ENCODE measurements at places on chromosomes 2 and 18.

- DNase-seq, result no peak
Observed at GRCh38 chr2:57546478-57546877, 500.1 kb upstream of the VRK2 start.

GRCh38 chr18:56112013-56112749, 524.2 kb upstream of the TCF4 start:
- no peak for DNase-seq

DNA sequence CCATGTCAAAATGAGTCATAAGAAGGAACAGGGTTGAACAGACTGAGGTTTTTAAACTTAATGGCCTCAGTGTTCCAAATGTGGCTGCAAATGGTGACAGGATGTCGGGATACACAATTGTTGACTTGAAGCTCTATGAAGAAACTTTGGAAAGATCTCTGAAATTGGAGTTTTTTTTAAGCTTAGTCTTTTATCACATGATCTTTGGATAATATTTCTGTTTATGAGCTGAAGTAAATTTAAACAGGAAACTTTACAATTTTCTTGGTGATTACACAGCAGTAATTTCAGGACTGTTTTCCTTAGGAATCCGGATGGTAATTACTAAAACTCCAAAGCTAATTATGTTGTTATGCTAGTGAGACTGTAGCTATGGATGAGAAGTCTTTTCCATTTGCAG, 199.1 kb upstream of the NRXN1 start:
- no peak for DNase-seq

DNA sequence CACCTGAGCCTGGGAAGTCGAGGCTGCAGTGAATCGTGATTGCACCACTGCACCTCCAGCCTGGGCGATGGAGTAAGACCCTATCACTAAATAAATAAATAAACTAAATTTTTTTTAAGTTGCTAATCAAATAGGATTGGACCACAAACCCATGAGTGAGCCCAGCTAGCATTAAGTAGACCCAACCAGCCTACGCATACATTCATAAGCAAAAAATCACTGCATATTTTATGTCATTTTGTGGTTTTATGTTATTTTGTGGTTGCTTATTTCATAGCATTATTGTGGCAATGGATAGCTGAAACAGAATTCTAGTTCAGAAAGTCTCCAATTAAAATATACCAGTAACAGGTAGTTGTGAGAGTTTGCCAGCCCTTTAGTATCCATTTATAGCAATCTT, 29.1 kb upstream of the ZC3H15 start:
- DNase-seq, result no peak

- no peak for DNase-seq
Observed at GRCh38 chr2:224041554-224041953, 2.5 kb upstream of the SERPINE2 start.

Data from HTR-8/SVneo (cell line).